ENCODE measurements at places on chromosomes 5 and 9.

- DNase-seq: no peak
Measured at GRCh38 chr5:171261361-171261760, 47.7 kb upstream of the TLX3 start.

DNA sequence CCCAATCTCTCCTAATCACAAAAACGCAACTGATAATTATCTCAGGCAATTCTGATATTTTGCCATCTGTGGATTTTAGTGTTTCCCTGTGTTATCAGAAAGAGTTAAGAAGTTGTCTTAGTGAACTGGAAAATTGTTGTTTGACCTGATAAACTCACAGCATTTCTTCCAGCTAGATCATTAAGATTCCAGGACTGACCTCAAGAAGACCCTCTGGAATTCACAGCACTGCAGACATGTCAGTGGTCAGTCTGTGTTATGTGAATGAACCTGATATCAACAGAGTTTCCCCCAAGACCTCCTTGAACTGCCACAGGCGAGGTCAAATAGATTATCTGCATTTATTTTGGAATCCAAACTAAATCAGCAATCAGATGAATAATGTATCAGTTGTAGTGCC is 174.7 kb downstream of the FBXL7 start:
- no peak for DNase-seq

- DNase-seq: no peak
Measured at GRCh38 chr5:144206141-144206540, 35.5 kb downstream of the KCTD16 start.

GRCh38 chr5:20497356-20497755 is 509.4 kb upstream of the CDH18 start:
- DNase-seq: no peak

DNA sequence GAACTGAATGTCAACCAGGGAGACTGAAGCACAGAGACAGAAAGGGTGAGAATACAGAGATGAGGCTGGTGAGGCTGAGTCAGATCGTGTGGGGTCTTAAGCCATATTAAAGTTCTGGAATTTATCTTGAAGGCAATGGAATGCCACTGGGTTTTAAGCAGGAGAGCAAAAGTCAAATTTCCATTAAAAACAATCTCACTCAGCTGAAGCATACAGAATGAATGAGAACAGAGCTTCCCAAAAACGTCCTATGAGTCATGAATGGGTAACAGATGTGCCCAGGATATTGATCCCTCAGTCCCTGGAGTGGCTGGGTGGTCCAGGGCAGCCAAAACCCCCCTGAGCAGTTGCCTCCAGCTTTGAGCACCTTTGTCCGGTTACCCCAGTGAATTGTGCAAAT is 44.9 kb downstream of the PFDN1 start:
- DNase-seq: no peak

Measured in suppressor macrophage treated with lipopolysaccharide for 4 hours (primary cell).